ENCODE measurements at places on chromosomes 16 and 17.

DNA sequence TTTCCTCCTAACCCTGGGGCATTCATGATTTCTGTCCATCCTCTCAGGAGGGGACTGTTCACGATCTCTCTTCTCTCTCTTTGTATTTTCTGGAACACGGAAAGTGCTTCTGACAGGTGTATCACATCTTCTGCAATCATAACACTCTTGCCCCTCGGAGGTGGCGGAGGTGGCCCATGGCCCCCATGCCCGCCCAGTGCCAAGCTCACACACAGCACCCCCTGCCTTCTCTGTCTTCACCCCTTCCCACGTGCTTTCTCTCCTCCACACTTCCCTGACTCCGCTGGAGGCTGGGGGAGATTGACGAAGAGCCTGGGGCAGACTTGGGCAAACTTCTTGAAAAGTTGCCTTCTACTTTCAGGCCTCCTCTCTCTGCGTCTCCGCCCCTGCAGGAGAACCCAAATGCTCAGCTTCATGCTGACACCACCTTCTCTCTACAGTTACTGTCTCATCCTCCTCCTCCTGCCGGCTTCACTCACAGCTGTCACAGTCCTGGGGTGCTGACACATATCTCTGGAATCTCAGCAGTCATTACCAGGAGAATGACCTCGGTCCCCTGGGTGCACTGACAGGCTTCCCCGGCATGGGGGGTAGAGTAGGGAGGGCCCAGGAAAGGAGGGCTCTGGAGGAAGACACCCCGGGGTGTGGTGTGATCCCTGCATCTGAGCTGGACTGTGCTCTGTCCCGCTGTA, 127.1 kb downstream of the ENGASE start:
- DNase-seq = no peak

DNA sequence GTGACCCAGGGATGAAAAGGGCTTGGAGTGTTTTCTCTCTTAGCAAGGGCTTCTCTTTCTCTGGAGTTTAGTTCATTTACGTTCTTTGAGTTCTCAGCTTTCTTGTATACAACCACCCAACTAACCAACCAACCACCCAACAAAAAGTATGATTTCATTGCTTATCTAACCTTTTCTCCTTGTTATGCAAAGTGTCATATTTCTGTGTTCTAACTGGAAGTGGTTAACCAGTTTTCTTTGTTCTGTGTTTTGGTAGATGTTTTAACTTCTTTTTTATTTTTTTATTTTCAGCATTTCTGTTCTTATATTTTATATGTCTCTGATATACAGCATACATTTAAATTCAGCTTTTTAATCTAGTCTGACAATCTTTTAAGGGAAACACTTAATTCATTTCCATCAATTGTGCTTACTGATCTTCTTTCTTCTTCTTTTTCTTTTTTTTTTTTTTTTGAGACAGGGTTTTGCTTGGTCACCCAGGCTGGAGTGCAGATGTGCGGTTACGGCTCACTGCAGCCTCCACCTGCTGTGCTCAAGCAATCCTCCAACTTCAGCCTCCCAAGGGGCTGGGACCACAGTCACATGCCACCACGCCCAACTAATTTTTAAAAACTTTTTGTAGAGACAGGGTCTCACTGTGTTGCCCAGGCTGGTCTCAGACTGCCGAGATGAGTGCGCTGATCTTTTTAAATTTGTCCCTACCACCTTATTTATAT, 29.6 kb downstream of the NLK start:
- DNase-seq = no peak

DNA sequence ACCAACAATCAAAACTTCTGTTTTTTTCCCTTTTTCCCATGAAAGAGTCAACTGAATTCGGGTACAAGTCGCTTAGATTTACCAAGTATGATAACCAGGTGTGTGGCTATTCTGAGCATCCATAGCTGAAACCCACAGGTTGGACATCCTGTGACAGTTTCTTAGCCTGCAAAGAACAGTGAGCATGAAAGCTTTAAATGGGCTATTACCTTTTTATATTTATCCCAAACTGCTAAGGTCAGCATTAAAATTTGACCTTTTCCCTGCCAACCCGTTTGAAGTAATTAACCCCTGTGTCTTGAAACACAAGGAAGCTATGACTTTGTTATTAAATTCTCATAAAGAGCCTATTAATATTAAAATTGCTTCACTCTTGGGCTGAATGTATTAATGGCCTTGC, 1065.0 kb upstream of the RBFOX1 start:
- DNase-seq = no peak

- DNase-seq = no peak
Measured at GRCh38 chr16:66161942-66162341, 204.5 kb upstream of the CDH5 start.

DNA sequence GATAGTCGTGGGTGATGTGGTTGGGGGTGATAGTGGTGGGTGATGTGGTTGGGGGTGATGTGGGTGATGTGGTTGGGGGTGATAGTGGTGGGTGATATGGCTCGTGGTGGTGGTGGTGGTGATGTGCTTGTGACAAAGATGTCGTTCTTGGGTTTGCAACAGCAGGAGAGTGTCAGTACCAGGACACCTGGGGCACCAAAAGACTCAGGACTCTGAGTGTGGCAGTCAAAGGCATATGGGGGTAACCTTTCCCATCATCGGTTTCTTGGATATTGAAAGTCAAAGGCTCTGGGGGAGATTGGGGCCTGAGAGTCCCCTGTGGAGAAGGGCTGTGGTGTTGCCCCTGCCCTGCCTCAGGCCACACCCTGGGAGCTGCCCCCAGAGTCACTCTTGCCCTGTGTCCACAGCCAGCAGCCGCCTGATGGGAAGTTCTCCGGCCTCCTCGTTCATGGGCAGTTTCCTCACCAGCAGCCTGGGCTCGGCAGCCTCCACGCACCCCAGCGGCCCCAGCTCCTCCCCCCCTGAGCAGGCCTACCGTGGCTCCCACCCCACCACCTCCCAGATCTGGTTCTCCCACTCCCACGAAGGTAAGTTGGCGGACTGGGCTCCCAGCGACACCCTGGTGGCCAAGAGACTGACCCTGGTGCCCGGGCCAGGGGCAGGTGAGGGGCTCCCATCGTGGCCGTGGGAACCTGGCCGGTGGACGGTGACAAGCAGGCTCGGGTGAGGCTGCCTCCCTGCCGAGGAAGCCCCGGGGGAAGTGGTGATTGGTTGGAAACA, 31.3 kb downstream of the BAHCC1 start:
- no peak for DNase-seq

DNA sequence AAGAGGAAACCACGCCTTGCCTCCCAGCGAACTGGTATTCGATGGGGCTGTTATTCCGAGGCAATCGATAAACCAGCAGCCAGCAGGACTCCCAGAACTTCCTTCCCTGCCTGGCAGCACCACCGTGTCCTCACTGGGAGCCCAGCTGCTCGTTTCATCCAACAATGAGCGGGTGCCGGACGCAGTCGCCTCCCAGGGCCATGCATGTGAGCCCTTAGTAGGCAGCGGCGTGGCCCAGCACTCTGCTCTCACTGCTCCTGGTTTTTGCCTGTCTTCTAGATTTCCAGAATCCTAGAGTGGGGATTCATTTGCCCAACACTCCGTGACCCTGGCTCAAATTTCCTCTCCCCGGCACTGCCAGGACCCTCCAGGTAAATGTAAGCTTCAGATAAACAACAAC, 29.1 kb upstream of the RASD1 start:
- no peak for DNase-seq

DNA sequence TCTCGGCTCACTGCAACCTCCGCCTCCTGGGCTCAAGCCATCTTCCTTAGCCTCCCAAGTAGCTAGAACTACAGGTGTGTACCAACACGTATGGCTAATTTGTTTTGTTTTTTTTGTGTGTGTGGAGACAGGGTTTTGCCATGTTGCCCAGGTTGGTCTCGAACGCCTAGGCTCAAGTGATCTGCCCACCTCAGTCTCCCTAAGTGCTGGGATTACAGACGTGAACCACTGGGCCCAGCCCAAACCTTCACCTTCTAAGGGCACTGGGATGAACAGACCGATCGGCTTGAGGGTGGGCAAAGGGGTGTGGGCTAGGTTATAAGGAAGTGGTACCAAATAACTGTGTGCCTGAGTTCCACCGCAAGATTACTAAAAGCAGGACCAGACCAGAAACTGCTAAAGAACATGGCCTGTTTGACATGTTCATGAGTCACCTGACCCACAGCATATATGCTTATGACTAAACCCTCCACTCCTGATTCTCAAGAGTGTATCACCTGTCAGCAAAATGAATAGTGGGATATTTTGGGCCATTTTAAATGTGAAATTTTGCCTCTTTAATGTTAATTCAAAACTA, 8.1 kb downstream of the TMEM97 start:
- no peak for DNase-seq

DNA sequence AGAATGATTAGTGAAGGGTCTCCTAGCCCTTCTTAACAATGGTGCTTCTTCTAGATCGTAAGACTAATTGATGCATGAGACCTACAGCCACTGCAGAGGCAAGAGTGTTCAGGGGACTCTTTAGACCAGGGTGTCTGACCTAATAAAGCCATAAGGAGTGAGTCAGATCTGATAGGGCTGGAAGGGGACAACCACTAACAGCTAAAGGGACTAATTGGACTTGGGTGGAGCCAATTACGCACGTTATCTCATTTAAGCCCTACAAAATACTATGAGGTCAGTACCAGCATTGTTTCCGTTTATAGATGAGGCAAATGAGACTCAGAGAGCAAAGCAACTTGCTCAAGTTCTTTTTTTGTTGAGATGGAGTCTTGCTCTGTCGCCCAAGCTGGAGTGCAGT, 14.5 kb upstream of the RNF222 start:
- no peak for DNase-seq

DNA sequence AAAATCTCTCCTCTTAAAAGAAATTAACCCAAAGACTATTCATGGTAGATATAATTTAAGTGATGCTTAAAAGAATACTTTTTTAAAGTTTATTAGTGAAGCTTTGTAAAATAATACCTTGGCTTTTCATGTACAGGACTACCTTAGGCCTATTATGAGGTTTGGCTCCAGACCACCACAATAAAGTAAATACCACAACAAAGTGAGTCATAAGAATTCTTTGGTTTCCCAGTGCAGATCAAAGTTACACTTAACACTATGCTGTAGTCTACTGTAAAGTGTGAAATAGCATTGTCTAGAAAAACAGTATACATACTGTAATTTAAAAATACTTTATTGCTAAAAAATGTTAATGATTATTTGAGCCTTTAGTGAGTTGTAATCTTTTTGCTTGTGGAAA, 31.7 kb downstream of the CLTC start:
- no peak for DNase-seq

GRCh38 chr16:85246473-85246872, 134.2 kb upstream of the CIBAR2 start:
- no peak for DNase-seq

DNA sequence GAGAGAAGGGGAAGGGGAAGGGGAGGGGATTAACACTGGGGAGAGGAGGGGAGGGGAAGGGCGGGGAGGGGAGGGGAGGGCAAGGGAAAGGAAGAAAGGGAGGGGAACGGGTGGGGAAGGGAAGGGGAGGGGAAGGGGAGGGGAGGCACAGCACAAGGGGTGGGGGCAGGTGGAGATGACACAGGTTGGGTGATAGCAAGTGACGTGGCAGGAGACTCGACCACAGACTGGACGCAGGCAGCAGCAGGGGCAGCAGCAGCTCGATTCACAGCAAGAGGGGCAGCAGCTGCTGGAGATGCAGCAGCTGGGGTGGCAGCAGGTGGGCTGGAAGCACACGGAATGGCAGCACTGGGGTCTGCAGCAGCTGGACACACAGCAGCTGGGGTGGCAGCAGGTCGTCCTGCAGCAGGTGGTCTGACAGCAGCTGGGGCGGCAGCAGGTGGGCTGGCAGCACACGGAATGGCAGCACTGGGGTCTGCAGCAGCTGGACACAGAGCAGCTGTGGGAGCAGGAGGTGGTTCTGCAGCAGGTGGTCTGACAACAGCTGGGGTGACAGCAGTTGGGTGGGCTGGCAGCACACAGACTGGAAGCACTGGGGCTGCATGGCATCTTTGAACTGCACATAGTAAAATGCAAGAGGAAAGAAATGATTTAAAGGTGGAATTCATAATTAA, at the start of gene KRTAP4-16:
KRTAP4-16 (minus strand) TSS at position 624 of the 674 bp plus-strand sequence; CDS start at position 624, 0 bp downstream.
- no peak for DNase-seq

DNA sequence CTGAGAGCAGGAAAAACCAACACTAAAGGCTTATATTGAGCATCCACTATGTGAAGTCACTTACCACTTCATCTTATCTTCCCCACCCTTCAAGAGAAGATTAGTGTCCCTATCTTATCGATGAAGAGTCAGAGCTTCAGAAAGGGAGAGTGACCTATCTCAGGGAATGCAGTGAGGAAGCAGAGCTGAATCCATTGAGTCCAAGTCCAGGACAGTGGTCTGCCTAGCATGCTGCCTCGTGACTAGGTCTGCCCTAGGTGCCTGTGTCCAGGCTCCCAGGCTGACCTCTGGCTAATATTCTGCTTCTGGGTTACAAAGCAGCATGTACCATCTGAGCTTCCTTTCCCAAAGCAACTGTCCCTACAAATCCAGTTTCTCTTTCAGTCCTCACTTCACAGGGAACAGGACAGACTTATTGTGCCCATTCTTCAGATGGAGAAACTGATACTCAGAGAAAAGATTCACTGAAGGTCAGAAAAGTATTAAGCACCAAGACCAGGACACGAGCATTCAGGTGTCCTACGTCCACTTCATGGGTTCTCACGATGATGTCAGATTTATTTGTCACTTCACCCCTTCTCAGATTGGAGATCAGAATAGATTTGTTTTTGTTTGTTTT, 13.3 kb upstream of the FZD2 start:
- DNase-seq = no peak

GRCh38 chr16:77591347-77591746, 131.0 kb upstream of the NUDT7 start:
- no peak for DNase-seq

DNA sequence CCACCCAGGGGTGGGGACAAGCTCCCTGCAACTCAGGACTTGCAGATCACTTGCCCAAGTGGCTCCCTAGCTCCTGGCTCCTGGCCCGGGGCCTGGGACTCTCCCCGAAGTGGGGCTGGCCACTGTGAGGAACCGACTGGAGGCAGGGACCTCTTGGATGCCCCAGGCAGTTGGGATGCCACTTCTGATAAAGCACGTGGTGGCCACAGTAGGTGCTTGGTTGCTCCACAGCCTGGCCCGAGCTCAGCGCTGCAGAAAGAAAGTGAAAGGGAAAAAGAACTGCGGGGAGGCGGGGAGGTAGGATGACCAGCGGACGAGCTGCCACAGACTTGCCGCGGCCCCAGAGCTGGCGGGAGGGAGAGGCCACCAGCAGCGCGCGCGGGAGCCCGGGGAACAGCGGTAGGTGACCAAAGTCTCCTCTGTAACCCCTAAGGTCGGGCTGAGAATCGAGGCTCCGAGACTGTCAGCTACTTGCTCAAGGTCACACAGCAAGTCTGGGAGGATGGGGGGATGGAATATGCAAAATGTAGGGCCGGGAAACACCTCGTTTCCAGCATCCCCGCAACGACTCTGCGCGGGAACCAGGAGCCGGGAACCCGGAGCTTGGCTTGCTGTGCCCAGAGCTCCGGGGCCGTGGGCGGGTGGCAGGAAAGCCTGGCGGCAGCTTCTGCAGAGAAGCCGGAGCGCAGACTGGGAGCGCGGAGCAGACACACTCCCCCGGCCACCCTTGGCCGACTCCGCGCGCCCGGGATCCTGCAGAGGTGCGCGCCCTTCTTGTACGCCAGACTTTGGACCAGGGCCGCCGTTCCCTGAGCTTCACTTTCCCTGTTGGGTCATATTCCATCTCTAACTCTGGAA, 1.9 kb downstream of the CIITA start:
- DNase-seq = no peak

- DNase-seq = no peak
Measured at GRCh38 chr16:72312828-72313227, 140.9 kb upstream of the PMFBP1 start.

All from left renal cortex interstitium (tissue), 4 donors.